ENCODE measurements at places on chromosomes 4 and X.

DNA sequence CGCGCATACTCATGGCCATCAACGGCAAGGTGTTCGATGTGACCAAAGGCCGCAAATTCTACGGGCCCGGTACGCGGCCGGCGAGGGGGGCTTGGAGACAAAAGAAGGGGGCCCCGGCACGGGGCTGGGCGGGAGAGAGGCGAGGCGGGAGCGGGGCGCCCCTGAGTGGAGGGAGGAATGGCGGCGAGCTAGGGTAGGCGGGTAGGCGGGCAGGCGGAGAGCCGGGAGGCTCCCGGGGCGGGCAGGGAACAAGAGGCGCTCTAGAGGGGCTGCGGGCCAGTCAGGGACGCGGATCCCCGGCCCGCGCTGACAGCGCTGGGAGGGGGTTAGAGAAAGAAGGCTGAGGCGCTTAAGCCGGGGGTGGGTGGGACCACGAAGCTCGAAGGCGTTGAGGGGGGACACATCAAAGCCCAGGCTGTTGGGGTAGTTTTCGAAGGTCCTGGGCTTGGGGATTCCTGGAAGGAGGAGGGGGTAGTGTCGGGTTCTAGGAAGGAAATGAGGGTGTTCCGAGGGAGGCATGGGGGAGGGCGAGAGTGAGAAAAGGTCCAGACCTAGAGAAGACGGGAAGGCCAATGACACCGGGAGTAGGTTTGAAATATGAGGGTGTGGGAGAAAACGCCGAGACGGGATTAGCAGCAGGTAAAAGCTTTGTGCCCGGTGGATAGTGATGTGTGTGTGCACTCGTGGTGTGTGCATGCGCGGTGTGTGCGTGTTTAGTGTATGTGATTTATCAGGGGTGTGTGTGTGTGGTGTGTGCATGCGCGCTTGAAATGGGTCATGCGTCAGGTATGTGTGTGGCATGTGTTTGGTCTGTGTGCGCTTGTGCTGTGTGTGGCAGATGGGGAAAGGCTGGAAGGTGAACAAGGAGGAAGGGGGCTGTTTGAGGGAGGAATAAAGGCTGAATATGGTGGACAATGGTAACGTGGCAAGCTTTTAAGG is 807 bp downstream of the PGRMC1 start:
- DNase-seq = peak; percentile 20

DNA sequence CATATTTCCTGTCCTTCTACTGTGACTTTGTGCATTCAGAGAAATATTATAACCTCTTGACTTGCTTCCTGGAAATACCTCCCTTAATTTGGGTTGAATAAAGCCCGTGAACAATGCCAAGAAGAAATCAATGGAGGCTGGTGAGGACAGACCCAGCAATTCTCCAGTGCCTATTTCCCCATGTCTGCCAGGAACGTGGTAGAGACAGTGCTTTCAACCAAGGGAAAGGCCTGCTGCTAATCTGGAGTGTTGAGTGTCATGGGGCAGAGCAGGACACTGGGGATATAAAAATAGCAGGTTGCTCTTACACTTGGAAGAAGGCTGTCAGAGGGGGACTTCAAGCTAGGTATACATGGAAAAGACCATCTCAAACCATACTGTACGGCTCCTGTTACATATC is 19.9 kb downstream of the TSC22D3 start:
- no peak for DNase-seq

DNA sequence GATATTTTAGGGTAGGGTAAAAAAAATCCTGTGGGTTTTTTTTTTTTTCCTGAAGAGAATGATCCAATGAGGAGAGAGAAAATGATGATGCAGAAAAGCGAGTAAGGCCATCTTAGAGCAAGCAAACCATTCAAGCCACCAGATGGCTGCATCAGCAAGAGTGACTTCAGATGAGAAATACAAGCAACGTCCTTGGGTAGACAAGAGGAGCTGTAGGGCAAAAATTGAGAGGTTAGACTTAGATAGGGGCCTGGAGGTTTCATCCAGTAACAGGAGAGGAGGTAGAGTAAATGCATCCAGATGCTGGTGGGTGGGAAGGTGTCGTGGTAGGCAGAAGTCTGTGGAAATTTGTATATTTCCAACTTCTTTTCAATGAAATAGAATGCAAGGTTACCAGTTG is 14.6 kb downstream of the FTHL17 start:
- DNase-seq = no peak

DNA sequence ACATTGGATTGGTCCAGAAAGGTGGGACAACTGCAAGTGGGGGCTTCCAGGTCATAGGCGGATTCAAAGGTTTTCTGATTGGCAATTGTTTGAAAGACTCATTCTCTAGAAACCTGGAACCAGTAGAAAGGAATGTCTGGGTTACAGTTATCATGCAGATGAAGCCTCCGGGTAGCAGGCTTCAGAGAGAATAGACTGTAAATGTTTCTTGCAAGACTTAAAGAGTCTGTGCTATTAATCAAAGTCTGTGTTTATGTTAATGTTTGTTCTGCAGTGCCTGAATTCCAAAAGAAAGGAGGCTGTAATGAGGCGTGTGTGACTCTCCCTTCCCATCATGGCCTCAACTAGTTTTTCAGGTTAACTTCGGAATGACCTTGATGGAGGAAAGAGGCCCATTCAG is 43.9 kb upstream of the GC start:
- DNase-seq = no peak

DNA sequence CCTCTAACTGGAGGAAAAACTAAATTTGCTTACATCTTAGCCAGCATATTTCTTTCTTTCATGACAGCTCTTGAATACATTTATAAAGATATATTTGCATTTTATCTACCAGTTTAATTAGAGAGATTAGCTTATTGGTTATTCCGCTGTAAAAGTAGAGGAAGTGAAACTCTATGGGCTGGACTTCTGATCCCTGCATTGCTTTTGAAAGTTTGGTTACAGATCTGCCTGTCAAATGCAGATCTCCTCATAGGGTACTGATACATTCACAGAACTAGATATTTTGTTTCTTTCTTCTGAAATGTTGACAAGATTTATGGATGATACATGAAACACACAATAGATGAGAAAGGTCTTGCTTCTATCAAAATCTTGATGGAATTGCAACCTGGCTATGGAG is 581.4 kb upstream of the AADAT start:
- no peak for DNase-seq

DNA sequence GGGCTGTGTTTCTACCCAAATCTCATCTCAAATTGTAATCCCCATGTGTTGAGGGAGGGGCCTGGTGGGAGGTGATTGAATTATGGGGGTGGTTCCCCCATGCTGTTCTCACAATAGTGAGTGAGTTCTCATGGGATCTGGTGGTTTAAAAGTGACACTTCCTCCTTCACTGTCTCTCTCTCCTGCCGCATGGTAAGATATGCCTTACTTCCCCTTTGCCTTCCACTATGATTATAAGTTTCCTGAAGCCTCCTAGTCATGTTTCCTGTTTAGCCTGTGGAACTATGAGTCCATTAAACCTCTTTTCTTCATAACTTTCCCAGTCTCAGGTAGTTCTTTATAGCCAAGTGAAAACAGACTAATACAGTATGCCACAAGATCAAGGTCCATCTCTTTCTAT is 70.0 kb upstream of the MSX1 start:
- DNase-seq = no peak

DNA sequence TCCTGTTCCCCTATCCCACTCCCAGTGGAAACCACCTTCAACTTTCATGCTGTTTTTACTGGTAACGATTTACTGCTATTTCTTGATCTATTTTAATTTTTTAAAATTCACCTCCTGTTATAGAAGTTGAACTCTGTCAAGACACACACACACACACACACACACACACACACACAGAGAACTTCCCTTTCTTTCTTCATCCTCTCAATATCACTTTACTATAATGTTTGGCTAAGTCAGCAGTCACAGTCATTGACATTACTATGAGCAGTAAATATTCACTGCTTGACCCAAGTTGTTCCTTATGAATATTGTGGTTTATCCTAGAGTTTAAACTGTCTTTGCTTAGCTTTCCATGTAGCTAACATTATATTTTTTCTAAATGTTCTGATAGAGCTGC is 24.0 kb upstream of the SGMS2 start:
- no peak for DNase-seq
